ENCODE measurements at places on chromosomes 12 and 14. TPM values are rescaled to one million over a fixed set of nuclear protein-coding genes. Genes with fewer than 3 reads are reported as not detected.

LIN7A gene
- 1.6 TPM for total RNA-seq

CEP83 gene
- total RNA-seq, result 10.4 TPM

B3GNT4 gene
- total RNA-seq, result not detected

RNASE3 gene
- total RNA-seq, result not detected

CMKLR1 gene
- total RNA-seq, result 5.7 TPM

AKAP3 gene
- total RNA-seq, result 1.0 TPM

RPL36AL gene
- total RNA-seq, result 243 TPM

GPRC5D gene
- not detected for total RNA-seq

ANKRD33 gene
- not detected for total RNA-seq

B4GALNT1 gene
- 3.1 TPM for total RNA-seq

PMEL gene
- 0.52 TPM for total RNA-seq

LYSET gene
- total RNA-seq, result 7.3 TPM

PLA2G1B gene
- total RNA-seq, result not detected

OR4K13 gene
- not detected for total RNA-seq

TAS2R42 gene
- not detected for total RNA-seq

ZCCHC8 gene
- total RNA-seq, result 23.5 TPM

DEGS2 gene
- 0.52 TPM for total RNA-seq

ANO2 gene
- 4.7 TPM for total RNA-seq

SLC35F4 gene
- total RNA-seq, result not detected

OAS2 gene
- 6.8 TPM for total RNA-seq

SYCP3 gene
- total RNA-seq, result not detected

TRAFD1 gene
- total RNA-seq, result 30.8 TPM

FAR2 gene
- 12.5 TPM for total RNA-seq

TSHR gene
- under 0.01 TPM for total RNA-seq

OR8S1 gene
- total RNA-seq, result not detected

CHGA gene
- total RNA-seq, result 0.52 TPM

SLC8A3 gene
- total RNA-seq, result 13.0 TPM

KLRD1 gene
- 0.52 TPM for total RNA-seq

IQSEC3 gene
- 1.0 TPM for total RNA-seq

KRT72 gene
- total RNA-seq, result not detected

PCK2 gene
- 3.7 TPM for total RNA-seq

ALDH2 gene
- 5.7 TPM for total RNA-seq

LRRIQ1 gene
- not detected for total RNA-seq

CRIP1 gene
- 5.2 TPM for total RNA-seq

SDR9C7 gene
- total RNA-seq, result not detected

TNS2 gene
- total RNA-seq, result 21.9 TPM

RIPK3 gene
- total RNA-seq, result 1.6 TPM

SERPINA5 gene
- total RNA-seq, result 0.52 TPM

ATF7IP gene
- total RNA-seq, result 32.9 TPM

LMO3 gene
- total RNA-seq, result 2.6 TPM

CLEC1B gene
- total RNA-seq, result not detected

FAM90A1 gene
- total RNA-seq, result 0.52 TPM

RFLNA gene
- total RNA-seq, result 2.6 TPM

TAS2R10 gene
- 2.1 TPM for total RNA-seq

FSCB gene
- not detected for total RNA-seq

TAS2R20 gene
- 6.3 TPM for total RNA-seq
